Cardiac muscle cell (in vitro differentiated cells and primary cell): ENCODE measurements at places on chromosomes 11 and 22. TPM values are rescaled to one million over a fixed set of nuclear protein-coding genes. Genes with fewer than 3 reads are reported as not detected.

Gene NOL12
- total RNA-seq = 36.0 and 38.3 TPM in 2 replicates

Gene DMC1
- 0.32 and 3.0 TPM in 2 replicates for total RNA-seq

Gene ACTN3
- total RNA-seq = 74.2 and 189 TPM in 2 replicates

Gene CRYBB2
- 0.28 TPM in 1 of 2 replicates, not detected in the other for total RNA-seq

Gene OR51B6
- total RNA-seq = not detected in 2 replicates

Gene CHST1
- total RNA-seq = 3.1 and 4.3 TPM in 2 replicates

Gene CRYBA4
- not detected in 2 replicates for total RNA-seq

Gene HEPN1
- not detected in 2 replicates for total RNA-seq

DNA sequence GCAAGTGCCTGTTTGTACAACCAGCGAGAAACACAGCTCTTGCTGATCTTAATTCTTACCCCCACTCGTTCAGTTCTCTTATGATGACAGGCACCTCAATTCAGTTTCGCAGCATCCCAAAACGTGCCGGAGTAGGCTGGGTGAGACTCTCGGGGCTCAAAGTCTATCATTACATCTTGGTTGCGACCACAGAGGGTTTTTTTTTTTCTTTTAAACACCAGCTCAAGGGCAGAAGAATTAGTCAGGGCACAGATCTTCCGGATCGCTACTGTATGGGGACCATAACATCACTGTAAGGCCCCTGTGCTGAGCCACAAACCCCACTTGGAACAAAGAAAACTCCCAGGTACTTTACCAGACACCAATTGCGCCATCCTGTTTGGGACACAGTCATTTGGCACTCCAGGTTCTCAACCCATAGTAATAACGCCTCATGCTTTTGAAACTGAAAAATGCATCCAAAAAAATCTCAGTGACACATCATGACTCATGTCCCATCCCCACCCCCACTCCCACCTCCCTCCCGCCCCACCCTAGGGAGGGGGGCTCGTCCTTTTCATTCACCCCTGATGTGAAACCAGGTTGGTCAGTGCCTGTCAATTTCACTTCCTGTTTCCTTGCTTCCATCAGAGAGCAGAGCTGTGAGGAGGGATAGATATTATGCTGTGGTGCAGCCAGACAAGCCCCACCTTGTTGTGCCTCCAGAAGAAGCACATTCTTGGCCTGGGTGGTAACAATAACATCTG is 41.0 kb upstream of the CD5 start:
- DNase-seq = no peak

DNA sequence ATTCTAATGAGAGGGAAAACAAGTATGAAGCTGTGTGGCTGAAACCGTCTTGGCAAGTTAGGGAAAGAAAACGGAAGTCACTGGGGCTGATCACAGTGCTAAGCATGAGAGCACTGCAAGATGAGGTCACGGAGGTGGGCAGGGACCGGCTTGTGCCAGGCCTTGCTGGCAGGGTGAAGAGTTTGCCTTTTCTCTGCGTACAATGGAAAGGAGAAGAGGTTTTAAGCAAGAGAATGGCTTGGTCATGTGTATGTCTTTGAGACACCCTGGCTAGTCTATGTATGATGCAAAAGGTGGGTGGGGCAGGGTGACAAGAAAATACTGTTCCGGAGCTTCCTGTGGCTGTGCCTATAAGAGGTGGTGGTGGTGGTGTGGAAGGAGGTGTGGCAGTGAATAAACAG is 567.9 kb downstream of the NTM start:
- no peak for DNase-seq

DNA sequence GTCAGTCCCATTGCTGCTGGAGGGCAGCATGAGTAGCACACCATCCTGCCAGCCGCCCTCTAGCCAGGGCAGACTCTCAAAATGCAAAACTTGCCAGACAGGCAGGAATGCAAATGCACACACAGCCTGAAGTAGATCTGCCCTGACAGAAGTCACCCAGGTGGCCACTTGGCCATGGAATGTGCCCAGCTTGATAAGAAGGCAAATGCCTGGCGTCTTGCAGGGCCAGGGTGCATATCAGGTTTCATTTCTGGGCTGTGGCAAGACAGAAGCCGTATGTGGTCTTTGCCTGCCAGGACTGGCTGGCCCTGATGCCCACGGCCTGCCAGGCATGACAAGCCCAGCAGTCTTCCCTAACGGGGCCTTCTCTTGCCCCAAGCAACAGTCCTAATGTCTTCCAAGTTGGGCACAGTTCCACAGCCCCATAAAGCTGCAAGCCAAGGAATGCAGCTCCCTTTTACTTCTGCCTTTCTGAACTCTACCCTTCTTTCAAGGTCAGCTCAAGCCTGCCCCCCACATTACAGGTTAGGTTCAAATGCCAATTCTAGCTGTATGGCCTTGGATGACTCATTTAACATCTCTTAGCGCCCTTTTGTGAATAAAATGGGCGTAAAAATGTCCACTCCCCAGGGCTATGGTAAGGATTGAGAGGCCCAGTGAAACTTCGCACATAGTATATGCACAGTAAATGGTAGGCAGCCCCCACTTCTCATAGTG is 29.7 kb downstream of the POU2AF3 start:
- DNase-seq = no peak

DNA sequence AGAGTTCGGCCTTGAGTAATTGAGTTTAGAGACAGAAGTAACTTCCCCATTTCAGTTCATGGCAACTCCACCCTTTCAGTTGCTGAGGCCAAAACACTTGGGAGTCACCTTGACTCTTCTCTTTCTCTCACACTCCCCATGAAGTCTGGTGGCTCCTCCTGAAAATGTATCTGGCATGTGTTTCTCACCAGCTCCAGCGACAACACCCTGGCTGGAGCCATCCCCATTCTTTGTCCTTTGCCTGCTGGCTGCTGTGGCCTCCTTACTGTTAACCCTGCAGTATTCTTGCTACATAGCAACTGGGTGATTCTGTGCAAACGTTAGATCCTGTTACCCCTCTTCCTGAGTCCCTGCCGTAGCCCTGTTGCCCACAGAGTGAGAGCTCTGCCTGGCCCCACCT is 23.8 kb downstream of the SLC6A5 start:
- no peak for DNase-seq

GRCh38 chr11:117489999-117490679 is 162.5 kb downstream of the CEP164 start:
- DNase-seq = no peak

DNA sequence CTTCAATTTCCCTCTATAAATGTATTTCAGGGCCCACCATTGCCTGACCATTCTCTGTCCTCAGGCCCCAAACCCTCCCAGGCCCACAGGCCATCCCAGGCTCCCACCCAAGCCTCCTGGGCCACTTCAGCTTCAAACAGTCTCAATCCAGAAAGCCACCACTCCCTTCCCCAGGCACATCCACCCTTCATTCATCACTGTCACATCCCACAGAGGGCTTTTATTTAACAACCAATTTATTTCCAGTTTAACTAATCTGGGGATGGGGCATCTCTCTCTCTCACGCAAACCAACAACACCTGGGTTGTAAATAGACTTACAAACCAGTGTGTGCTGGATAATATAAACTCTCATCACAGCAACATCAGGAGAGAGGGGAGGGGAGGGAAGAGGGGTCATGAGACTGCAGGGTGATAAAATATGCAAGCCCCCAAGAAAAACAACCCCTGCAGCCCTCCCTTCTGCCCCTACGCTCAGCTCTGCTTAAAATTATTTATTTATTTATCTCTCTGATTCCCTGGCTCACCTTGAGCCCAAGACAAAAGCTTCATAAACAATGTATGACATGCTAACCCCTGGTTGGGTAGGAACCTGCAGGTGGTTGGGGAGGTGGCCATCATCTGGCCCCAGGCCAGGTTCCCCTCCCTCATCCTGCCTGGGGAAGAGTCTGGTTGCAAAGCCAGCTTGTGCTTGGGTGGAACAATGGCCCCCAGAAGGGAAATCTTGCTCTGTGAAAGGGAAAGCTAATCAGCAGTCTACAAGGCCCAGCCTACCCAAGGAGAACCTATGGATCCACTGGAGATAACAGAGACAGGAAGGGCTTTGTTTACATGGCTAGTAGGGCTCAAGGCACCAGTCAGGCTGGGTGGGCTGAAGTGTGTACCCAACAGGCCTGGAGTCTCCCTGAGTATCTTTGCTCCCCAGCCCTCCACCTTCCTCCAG is 359.2 kb downstream of the BUD13 start:
- DNase-seq = no peak

GRCh38 chr11:10358696-10359095 is 53.8 kb downstream of the ADM start:
- DNase-seq = no peak

GRCh38 chr11:23206741-23207336 is 346.6 kb upstream of the CCDC179 start:
- no peak for DNase-seq

DNA sequence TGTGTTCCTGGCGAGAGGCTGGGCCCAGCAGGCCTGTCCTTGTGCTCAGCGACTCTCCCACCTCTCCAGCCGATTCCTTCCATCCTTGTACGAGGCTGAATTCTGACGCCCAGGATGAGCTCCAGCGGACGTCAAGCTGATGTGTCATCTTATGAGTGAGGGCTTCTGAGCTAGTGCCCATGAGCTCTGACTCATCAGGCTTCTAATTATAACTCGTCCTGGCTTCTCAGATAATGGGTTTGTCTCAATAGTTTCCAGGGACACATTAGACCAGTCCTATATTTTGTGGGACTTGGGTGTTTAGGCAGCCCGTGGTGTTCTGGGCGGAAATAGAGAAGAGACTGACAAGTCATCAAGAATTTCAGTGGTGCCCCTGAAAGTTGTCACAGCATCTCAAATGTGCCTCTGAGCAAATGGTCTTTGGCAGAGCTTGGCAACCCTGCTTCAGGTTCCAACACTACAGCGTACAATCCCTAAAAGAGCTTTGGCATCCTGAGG is 108.2 kb upstream of the CD44 start:
- peak; percentile 73 for DNase-seq

GRCh38 chr22:30283342-30283741 is 6.0 kb downstream of the CASTOR1 start:
- DNase-seq = no peak

DNA sequence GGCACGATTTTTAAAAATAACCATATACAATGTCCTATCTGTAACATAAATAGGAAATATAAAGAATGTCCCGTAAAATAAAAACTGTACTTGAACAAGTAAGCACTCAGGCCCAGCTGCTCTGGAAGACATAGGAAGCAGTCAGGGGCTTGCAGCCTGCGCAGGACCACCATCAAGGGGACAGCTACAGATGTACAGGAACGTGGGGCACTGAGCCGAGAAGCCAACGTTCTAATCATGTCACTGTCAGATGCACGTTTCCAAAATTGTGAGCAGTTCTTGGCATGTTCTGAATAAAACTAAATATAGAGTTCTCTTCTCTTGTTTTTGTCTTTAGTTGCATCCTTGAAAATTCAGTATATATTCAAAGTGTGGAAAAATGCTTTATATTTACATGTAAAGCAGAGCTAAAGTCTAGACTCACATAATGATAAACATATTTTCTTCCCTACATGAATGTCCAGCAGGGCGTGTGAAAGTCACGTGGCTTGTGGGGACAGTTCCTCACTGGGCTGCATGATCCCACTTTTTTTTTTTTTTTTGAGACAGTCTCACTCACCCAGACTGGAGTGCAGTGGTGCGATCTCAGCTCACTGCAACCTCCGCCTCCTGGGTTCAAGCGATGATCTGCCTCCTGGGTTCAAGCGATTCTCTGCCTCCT is 28.4 kb upstream of the TSPAN18 start:
- no peak for DNase-seq

DNA sequence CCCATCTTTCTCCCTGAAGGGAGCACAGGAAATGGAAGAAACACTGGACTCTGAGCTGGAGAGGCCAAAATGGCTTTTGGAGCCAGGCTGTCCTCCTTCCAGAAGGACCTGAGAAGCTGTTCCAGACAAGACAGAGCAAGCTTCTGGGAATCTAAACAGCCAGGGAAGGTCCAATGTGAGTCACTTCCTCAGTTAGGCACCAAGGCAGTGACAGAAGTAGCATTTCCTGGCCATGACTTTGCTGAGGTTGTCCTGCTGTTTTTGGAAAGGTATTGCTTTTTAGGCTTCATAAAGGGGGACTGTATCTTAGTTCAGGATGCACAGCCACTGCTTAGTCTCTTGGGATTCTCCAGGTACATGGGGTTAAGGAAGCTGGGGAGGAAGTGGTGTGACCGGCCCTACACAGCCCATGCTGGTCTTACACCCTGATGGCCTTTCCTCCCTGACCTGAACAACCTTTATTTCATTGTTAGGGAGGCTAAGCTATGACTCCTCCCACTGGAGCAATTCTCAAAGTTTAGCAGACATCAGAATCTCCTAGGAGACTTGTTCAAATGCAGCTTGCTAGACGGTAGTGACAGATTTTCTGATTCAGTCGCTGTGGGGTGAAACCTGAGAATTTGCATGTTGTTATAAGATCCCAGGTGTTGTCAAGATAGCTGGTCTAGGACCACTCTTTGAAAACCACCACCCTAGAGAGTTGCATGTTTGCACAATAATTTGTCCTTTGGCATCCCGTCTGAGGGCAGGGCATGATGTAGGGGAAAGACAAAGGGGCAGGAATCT is 6.8 kb upstream of the INSC start:
- no peak for DNase-seq

- DNase-seq = no peak
Measured at GRCh38 chr11:2072551-2073261, 66.5 kb downstream of the IGF2 start.

GRCh38 chr11:78535027-78535426 is 39.6 kb downstream of the NARS2 start:
- no peak for DNase-seq

GRCh38 chr11:57287884-57288283 is 36.9 kb downstream of the TNKS1BP1 start:
- DNase-seq = no peak

GRCh38 chr11:130545449-130546072 is 97.1 kb downstream of the ADAMTS15 start:
- no peak for DNase-seq

GRCh38 chr11:117559698-117560097 is 232.0 kb downstream of the CEP164 start:
- DNase-seq = no peak

- no peak for DNase-seq
Measured at GRCh38 chr11:36574486-36574885, 6.7 kb downstream of the RAG1 start.

GRCh38 chr11:17721242-17721999 is 2.0 kb downstream of the MYOD1 start:
- DNase-seq = no peak

DNA sequence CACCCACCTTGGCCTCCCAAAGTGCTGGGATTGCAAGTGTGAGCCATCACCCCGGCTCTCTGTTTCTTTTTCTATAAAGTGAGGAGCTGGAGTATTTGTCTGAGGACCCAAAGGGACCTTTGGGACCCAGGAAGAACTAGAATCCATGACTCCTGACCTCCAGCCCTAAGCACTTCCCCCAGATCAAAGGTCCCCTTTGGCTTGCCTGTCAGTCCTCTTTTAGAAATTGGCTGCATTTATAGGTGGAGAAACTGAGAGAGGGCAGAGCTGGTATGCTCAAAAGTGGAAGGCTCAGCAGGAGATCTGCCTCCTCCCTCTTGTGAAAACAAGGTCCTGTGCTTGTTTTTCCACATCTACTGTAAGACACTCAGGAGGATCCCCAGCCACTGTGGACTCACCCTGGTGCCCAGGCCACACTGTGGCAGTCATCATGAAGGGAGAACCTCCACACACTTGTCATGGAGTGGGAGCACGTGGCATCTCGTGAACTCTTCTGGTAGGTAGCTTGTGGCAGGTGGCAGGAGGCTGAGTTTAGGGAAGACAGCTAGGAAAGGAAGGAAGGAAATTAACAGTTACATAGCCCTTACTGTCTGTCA is 12.4 kb upstream of the PLEKHA7 start:
- no peak for DNase-seq

- DNase-seq = no peak
Measured at GRCh38 chr11:70312401-70313357, 42.2 kb downstream of the PPFIA1 start.
